CD8-positive, alpha-beta memory T cell (primary cell): ENCODE measurements at places on chromosomes 2 and 18. TPM values are rescaled to one million over a fixed set of nuclear protein-coding genes. Genes with fewer than 3 reads are reported as not detected.

SEMA4F gene
- total RNA-seq = 7.8 TPM

IL36B gene
- not detected for total RNA-seq

GRCh38 chr2:231781798-231782726 lies 980 bp upstream of the PDE6D start:
- DNase-seq = no peak

RTP5 gene
- 0.11 TPM for total RNA-seq

GRCh38 chr18:79257480-79257879 lies 138.2 kb upstream of the NFATC1 start:
- DNase-seq = no peak

ATP8B1 gene
- total RNA-seq = not detected

BBS5 gene
- 3.8 TPM for total RNA-seq

GRCh38 chr2:134218414-134218813 lies 35.5 kb upstream of the MGAT5 start:
- no peak for DNase-seq

PIK3C3 gene
- 43.6 TPM for total RNA-seq

GRCh38 chr2:47217277-47217676 lies 62.2 kb upstream of the STPG4 start:
- no peak for DNase-seq

DNA sequence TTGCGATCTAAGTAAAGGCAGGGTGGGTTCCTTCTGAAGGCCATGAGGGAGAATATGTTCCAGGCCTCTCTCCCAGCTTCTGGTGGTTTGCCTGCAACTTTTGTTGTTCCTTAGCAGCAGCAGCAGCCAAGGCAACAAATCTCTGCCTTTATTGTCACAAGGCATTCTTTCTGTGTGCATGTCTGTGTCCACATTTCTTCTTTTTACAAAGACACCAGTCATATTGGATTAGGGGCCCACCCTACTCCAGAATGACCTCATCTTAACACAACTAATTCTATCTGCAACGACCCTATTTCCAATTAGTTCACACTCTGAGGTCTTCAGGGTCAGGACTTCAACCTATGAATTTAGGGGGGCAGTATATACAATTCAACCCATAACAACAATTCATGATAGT lies 587.5 kb downstream of the XIRP2 start:
- DNase-seq = no peak

DNA sequence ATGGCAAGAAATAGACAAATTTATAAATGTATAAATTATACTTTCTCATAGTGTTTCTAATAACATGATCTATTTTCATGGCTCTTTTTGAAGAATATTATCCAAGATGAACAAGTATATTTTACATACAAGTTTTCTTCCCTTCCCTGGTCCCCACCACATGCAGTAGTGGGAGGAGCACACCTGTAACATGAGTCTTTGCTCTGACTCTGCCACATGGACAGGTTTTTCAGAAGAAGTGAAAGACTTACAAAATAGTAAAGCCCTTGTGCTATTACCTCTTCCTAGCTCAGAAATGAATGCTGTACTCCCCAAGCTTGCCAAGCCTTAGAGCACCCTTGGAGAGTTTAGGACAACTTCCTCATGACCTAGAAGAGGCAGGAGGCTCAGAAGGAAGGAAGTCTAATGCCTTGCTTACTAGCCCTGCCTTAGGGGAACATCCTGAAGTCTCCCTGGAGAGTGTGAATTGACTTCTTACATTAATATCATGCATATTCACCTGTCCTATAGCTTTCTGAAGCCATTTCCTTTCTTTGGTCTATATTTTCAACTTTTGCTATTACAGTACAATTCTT lies 18.4 kb downstream of the MXD1 start:
- no peak for DNase-seq

DNA sequence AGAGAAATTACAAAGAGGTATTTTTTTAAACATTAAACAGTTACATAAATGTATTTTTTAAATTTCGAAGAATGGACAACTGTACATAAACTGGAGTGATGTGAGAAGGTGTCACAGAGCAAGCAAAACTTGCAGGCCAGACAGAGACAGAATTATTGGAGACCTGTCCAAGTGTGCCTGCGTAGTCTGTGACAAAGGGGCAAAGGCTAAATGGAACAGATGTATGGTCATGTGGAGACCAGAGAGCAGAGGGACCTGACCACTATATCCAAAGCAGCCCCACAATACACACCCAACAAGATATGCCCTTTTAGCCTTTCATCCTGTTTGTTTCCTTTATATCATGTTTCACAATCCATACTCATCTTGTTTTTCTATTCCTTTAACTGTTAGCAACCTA lies 225.3 kb upstream of the VWC2L start:
- no peak for DNase-seq

ABCG5 gene
- total RNA-seq = not detected

- DNase-seq = no peak
These were observed 13.7 kb upstream of the TEX261 start for GRCh38 chr2:71008342-71008741.

- DNase-seq = no peak
These were observed 229.0 kb upstream of the HS6ST1 start for GRCh38 chr2:128547667-128548066.

VIT gene
- total RNA-seq = not detected

HOXD8 gene
- not detected for total RNA-seq

POTEC gene
- not detected for total RNA-seq

GRCh38 chr2:50658883-50659282 lies 373.0 kb downstream of the NRXN1 start:
- no peak for DNase-seq

DNA sequence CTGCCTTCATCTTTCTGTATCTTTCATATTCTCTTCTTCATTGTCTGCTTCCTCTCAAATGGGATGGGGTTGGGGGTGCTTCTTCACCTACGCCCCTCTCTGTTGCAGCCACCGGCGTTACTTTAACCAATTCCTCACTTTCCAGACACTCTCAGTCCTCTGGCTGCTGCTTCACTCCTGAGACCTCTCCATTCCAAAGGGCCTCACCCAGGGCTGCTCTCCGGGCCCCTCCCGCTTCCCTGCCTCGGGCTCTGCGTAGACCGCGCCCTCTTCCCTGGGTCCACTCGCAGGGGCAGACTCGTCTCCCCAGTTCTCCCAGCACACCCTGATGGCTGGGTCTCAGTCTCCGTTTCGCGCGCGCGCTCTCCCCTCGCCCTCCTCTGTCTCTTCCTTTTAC lies 926 bp downstream of the SERPINB8 start:
- no peak for DNase-seq

DNA sequence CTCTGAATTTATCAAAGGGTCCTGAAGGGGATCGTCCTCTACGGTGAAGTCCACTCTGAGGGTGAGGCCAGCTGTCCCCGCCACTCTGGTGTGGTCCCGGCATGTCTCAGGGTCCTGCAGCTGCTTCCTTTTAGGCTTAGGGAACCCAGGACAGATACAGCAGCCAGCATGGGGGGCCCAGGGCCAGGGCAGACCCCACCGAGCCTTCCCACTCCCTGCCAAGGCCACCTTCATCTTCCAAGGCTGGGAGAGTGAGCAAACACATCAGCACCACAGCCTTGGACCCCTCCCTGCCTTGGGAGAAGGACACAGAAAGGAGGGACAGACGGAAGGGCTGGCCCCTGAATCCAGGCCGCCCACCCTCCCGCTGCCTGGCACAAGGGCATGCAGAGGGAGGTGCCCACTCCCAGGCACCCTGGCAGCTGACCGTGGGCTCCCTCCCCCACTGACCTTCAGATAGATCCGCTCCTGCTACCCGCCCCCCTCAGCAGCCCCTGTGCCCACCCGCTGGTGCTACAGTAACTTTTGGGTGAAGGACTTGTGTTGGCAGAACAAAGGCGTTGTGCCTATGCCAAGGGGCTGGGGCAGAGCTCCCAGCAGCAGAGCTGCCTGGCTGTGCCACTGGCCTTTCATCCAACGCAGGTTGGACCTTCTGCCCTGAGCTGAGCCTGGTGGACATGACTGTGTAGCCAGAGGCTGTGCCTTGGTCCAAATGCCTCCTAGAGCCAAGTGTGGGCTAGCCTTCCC lies 7.6 kb downstream of the CYP26B1 start:
- DNase-seq = no peak

DNA sequence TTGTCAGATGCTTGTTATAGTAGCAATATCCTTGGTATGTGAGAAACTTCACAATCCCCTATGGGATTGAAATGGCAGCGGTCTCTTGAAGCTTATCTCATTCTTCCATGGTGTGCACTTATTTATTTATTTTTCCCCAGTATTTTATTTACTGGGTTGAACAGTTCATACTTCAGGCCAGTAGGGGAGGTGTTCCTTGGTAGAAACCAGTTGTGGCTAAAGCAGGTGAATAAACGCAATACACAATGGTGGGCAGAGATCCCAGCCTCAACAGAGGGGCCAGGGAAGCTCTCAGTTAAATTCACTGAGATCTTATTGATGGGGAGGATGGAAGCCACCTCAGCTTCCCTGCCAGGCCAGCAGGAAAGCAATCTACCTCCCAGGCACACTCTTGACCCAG lies 93.7 kb upstream of the SRD5A2 start:
- no peak for DNase-seq

- no peak for DNase-seq
These were observed 189.9 kb upstream of the GALNT5 start for GRCh38 chr2:157067562-157067961.

GRCh38 chr18:60322591-60322990 lies 50.0 kb downstream of the MC4R start:
- no peak for DNase-seq

- DNase-seq = no peak
These were observed 155.1 kb downstream of the DOCK10 start for GRCh38 chr2:224887141-224887540.
